G401 (cell line): ENCODE measurements at places on chromosomes 2 and 18.

DNA sequence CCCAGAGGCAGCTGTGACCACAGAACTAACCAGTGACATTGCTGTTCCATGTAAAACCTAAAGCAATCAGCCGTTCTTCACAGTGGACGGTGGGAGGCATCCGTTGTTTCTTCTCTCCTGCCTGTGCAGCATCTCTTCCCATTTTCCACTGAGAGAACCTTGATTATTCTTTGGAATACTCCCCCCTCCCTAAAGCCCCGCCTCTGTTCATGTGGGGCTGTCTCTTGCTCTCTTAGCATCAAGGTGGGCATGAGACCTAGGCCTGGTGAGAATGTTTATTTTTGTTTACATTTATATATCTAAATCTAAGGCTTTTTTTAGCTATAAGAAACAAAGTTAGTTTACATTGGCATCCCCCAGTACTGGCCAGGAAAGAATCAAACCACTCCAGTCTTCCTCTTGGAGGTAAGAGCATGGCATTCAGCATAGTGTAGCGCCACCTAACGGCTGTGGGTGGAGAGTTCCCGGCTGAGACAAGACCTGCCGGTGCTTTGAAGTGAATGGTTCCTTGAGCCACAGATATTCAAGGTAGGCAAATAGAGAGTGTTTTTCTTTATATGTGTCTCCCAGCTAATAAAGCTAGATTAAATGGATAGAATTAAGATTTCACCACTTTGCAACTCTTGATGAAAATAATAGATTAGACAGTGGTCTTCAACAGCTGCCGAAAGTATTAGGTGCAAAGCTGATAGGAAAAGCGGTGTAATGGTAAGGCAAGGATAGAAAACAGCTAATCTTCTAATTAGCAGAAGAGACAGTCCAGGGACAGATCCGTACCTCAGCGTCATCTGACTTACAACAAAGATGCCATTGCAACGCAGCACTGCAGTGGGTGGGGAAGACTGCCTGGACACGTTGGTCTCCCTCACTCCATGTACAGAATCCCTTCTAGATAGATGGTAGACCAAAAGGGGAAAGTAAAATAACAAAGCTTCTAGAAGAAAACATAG lies 219.6 kb upstream of the RAB12 start:
- peak; percentile 20 for DNase-seq

- DNase-seq = peak; percentile 59
These were observed 44.7 kb downstream of the MRPS5 start for GRCh38 chr2:95076705-95077529.

GRCh38 chr2:106339609-106340008 lies 128.6 kb downstream of the RGPD3 start:
- no peak for DNase-seq

DNA sequence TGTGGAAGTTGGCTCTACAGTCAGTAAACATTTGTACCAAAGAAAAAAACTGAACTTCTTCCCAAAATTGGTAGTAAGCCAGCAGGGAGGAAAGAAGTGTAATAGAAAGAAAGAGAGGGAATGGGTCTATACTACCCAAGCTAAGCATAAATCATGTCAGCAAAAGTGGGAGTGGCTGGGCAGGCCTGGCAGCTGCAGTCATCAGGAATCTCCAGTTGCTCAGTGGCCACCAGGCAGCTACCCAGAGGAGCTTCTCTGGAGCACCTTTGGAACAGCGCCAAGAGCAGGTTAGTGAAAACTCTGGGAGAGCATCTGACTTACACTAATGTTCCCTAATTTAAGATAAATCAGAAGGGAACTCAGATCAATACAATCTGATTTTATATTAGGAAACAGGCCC lies 14.3 kb downstream of the FRZB start:
- DNase-seq = no peak

GRCh38 chr2:74206180-74206688 lies 7.8 kb downstream of the MTHFD2 start:
- DNase-seq = no peak

GRCh38 chr2:182941919-182942318 lies 75.5 kb upstream of the FRZB start:
- no peak for DNase-seq

DNA sequence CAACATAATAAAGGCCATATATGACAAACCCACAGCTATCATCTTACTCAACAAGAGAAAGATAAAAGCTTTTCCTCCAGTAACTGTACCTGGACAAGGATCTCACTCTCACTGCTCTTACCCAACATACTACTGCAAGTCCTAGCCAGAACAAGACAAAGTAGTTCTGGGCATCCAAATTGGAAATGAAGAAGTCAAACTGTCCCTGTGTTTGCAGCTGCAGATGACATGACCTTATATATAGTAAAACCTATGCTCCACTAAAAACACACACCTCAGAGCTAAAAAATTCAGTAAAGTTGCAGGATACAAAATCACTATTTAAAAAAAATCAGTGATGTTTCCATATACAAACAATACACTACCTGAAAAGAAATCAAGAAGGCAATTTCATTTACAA lies 32.2 kb downstream of the USP34 start:
- no peak for DNase-seq

DNA sequence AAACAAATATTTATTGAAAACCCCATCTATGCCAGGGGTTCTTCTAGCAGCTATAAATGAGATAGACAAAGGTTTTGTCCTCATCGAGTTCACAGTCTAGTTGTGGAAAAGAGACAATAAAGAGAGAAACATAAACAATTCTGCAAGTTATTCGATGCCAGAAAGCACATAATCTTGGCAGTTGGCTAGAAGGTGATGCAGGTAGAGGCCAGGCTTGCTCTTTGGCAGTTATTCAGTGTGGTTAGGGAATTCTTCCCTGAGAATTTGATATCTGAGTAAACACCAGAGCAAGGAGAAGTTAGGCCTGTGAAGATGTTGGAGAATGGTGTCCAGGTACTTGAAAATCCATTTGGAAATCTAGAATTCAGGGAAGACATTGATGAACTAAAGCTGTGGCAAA lies 547.4 kb downstream of the SLC4A3 start:
- no peak for DNase-seq

DNA sequence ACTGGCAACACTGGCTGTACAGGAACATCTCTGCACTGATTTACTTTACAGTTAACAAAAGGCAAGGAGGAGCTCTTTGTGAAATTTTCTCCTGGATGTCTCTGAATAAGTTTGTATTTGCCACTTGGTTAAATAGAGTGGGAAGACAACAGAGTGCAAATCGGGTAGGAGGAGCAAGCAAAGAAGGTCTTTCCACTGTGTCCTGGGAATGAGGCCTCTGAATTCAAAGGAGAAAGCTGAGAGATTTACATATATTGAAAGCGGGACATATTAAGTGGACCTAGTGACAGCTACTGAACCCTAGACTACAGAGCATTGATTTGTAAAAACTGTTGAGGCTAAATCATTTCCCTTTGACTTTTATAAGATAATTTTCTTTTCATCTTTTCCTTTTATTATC lies 117.4 kb upstream of the CHRNA1 start:
- DNase-seq = no peak

- no peak for DNase-seq
These were observed 445.8 kb upstream of the RGPD4 start for GRCh38 chr2:107380912-107381311.

GRCh38 chr2:191970867-191971266 lies 124.0 kb upstream of the CAVIN2 start:
- DNase-seq = no peak

GRCh38 chr2:161995553-161996016 lies 78.4 kb downstream of the DPP4 start:
- DNase-seq = no peak

DNA sequence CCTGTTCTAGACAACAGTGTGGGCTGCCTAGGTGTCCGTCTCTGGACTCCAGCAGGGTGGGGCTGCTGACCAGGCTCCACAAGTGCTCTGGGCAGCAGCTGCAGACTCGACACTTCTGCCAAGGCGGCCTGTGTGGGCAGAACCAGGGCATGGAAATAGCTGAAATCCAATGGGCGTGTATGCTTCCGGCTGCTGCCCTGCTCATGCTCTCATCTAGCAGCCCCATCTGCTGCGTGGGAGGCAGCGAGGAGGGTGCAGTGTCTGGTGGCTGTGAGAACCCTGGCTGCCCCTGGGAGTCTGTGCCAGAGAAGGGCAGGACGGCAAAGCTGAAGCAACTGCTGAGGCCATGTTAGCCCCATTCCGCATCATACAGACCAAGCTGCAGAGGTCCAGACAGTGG lies 174.9 kb downstream of the SOX11 start:
- no peak for DNase-seq

DNA sequence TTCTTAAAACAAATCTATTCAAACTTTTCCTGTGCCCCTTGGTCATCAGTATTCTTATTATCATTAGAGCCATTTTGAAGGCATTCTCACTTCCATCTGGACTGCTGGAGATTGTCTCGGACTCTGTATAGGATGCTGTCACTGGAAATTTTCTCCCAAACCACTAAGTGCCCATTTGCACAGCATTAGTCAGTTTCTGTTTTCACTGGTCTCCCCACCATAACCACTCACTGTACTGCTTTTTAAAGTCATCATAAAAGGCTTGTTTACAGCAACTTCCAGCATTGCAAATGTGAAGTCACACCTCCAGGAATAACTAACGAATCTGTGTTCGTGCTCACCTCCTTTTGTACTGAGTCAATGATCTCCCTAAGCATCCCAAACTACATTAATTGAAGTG lies 150.9 kb upstream of the SERTAD2 start:
- no peak for DNase-seq

GRCh38 chr2:233996461-233996860 lies 54.0 kb upstream of the SPP2 start:
- no peak for DNase-seq

GRCh38 chr2:236972491-236973342 lies 113.0 kb upstream of the COPS8 start:
- DNase-seq = no peak

DNA sequence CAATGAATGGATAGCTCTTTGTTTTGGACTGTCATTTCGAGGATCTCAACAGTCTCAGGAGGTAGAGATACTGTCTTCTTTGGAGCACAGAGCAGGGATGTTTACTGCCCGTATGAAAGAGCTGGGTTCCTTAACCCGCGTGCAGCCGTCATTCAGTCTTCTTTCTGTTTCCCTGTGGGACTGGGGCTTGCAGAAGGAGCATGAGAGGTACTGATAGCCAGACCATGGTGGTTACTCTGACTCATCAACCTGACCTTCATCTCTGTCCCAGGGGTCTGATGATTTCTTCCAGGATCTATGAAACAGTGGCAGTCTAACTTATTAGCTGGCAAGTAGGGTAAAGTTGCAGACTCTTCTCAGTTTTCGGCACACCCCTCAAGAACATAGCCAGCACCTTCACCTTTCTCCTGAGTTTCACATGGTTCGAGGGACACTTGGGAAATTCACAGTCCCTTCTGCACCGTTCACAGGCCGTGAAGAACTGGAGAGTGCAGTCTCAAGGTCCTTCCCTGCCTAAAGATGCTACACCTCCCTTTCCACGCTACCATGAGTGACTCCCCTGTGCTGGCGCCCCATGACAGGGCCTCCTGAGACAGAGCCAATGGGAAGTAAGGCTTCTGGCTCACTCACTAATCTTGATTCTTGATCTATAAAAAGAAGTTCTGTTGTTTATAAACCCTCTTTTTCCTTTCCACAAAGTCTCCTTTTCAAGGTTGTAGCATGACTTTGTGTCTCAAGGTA lies 226.2 kb downstream of the MC4R start:
- DNase-seq = no peak

DNA sequence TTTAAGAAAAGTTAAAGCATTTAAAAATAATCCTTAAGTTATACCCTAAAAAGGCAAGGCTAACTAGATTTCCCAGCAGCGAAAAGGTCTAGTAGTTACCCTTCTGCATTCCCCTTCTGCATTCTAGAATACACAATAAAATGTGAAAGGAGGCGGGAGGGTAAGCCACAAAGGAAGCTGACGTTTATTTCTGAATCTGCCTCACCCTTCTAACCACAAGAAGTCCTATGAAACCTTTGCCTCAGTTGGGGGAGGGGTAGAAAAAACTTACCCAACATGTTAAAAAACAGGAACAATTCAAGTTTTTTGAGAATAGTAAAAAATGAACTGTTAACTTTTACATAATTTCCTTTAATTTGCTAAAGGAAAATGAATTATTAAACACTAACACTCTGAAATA lies 11.3 kb downstream of the STK17B start:
- no peak for DNase-seq

DNA sequence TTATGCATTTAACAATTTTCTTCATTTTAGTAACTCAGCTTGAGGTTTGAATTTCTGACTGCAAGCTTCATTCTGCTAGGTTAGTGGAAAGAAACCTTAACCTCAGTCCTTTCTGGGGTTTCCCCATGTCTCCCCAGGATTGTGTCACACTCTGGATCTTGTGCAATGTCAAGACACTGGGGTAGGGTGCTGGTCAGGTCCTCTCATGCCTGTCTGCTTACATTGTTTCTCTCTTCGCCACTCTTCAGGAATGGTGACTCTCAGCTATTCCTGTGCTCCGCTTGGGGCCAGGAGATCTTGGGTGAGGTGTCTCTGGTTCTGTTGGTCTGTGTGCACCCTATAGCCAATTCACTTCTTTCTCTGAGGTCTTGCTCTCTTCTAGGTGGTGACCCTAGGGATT lies 23.9 kb downstream of the CTLA4 start:
- DNase-seq = no peak

DNA sequence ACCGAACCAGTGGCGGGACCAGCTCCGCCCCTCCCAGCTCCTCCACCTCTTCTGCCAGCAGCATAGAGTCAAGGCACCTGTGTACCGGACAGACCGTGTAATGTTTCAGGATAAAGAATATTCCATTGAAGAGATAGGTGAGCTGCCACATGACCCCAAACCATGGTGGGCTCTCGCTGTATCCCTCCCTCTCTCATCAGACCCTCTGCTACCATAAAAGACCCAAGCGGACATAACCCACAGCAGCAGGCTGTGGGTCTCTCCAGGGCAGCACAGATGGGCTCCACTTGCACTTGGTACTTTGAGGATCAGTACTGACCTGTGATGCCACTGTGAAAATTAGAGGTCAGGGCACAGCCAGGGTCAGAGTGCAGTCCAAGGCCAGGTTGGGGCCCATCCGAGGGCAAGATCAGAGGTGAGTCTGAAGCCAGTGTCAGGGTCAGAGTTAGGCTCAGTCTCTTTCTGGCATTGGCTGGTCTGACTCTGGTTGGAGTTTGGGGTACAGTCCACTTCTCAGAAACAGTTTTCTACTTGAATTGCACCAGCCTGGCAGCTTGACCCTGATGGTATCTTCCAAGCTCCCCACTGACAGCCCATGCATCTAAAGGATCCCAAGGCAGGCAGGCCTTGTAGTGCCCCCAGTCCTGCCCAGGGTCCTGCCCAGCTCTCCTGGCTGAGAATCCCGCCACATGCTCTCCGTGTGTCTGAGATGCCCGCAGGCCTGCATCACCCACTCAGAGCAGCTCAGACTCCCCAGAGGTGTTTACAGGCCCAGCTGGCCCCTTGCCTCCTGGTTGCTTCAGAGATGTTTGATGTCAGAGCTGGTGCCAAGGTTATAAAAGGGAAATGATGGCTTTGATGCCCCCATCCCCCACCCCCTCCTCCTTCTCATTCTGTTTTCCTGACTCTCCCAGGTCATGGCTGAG lies 212.1 kb downstream of the DYSF start:
- no peak for DNase-seq

GRCh38 chr2:187294043-187294442 lies 154.0 kb downstream of the CALCRL start:
- no peak for DNase-seq
